Activated naive CD4-positive, alpha-beta T cell (primary cell): ENCODE measurements at places on chromosomes 5 and 9.

- DNase-seq: no peak
These were observed 461.8 kb downstream of the MAT2B start for GRCh38 chr5:163967268-163967667.

DNA sequence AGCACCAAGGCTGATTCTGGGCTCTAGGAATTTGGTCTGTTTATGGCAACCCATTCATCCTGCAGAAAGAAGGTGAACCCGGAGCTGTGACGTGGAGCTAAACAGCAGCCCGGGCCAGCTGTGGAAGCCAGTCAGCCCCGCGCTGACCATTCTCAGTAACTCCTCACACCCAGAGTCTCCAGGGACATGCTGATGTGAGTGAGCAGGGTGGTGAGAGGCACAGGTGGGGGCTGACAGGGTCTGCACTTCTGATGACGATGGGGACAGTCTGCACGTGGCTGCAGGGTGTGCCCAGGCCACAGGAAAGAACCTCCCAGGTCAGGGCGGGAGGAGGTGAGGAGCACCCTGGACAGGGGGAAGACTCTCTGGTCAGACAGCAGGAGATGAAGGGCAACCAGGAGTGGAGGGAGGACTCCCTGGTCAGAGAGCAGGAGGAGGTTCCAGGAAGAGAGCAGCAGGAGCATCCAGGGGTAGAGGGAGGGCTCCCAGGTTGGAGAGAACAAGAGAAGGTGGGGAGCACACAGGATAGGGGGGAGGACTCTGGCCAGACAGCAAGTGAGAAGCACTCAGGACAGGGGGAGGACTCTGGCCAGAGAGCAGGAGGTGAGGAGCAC, 26.1 kb upstream of the SLC6A3 start:
- no peak for DNase-seq

DNA sequence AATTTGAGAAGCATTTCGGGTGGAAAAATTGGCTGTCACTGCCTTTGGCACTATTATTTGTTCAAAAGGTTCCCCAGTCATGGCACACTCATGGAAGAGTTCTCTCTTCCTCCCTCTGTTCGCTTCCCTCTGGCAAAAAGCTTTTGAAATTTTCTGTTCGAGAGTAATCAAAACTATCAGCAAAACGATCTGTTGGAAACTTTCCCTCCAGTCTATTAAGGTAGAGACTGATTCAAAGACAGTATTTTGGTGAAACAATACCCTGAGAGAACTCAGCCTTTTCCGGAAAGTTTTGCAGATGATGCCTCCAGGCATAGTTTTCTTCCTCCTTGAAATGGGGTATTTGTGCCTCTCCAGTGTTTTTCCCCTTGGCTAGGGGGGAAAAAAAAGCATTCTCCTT, 3.6 kb upstream of the LPAR1 start:
- no peak for DNase-seq

- DNase-seq: no peak
These were observed 39.6 kb downstream of the POC5 start for GRCh38 chr5:75677607-75678006.

- DNase-seq: no peak
These were observed 20.1 kb upstream of the OTP start for GRCh38 chr5:77658662-77659061.

- no peak for DNase-seq
These were observed 104.5 kb upstream of the NUDT12 start for GRCh38 chr5:103667068-103667467.

DNA sequence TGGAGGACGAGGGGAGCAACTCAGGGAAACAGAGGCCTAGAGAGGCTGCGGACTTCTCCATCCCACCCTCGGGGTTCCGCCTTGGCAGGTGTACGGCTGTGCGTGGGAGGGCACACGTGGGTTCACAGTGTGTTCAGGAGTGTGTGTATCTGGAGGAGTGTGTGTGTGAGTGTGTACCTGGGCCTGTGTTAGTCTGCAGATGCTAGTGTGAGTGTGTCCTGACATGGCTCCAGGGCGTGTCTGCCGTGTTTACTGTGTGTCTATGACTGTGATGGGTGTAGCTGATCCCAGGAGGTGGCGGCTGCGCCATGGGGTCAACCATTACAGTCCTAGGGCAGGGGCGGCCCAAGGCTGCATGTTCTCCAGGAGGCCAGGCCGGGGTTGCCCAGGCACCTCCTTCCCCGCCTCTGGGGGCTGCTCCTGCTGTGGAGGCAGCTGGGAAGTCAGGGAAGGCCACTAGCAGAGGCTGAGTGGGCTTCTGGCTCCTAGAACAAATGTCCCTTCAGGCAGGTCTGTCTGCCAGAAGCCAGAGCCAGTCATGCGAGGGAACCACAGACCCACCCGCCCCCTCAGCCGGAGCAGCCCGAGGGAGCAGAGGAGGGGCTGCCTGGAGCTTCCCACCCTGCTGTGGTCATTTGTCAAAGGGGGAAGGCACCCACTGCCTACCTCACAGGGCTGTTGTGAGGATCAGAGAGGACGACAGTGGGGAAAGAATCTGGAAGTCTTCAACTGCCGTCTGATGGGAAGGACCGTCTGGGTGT, 21.4 kb downstream of the CRB2 start:
- no peak for DNase-seq

- no peak for DNase-seq
These were observed 147.0 kb downstream of the CAVIN4 start for GRCh38 chr9:100724886-100725285.

DNA sequence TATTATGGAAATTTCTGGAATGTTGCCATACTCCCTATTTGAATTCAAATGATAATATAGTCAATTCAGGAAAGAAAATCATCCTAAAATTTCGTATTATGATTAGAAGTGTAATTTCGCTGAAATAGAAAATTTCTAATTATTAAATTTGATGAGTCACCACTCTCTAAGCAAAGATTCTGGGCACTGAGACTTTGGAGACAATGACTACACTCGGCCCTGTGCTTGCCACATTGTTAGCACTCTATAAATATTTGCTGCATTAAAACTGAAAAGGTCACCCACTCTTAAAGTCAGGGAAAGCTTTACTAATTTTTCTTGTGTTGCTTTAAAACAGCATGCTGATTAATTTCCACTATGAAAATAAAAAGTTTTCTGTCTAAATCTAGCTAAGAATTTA, 240.3 kb downstream of the TLE4 start:
- DNase-seq: no peak

DNA sequence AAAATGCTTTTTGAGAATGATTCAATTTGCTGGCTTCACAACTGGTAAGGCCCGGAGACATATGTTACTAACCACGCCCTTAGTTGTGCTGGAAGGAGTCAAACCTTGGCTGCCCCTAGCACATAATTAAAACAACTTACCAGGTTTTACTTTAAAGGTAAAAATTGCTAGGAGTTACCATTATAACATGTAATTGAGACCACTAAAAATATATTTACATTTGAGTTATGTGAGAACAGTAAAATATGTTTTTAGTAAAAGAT, 435.6 kb upstream of the CDH9 start:
- no peak for DNase-seq

DNA sequence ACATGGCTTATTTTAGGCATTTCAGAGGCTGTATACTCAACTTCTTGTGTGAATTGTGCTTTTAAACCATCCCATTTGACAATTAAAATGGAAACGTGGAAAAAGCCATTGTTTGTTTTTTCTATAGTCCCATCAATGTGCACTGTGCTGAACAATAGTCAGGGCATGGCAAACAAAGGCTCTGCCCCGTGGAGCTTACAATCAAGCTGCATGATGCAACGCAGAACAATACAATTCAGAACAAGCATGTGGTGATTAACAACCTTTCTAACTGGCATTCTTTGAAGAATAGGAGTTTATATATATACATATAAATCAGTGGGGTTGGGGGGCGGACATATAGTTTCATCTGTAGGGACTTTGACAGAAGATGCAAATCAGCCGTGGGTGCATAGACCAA, 2125.4 kb upstream of the WWC1 start:
- no peak for DNase-seq

DNA sequence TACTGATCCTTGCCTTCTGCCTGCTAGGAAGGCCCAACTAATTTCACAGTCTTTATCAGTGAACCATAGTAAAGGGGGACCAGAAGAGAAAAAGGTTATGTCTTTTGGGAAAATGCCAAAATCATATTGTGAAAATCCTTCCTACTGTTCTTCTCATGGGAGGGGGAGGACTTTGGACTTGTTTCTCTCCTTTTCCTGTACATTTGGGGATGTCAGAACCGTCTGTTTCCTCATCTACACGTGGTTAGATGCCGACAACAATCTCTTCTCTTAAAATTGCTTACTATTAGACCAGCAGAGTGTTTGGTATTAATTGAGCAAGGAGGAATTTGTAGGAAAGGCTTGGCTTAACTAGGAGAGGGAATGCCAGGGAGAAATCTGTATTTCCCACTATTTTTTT, 77.2 kb downstream of the TMC1 start:
- DNase-seq: no peak

DNA sequence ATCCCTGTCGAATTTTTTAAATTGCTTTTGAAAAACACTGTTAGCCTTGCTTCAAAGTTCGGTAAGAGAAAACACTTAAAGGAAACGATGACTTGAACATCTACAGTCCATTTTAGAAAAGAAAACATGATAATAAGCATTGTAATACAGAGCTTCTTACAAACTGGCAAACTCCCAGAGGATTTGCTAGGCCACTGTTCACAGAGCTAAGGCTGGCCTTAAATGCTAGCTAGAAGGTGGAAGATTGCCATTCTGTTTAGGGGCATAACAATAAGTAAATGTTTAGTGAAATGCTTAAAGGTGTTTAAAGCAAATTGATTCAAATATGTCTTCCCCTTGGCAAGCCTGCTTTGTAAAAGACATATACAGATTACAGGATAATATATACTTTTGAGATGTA, 169.6 kb downstream of the TLE4 start:
- no peak for DNase-seq

DNA sequence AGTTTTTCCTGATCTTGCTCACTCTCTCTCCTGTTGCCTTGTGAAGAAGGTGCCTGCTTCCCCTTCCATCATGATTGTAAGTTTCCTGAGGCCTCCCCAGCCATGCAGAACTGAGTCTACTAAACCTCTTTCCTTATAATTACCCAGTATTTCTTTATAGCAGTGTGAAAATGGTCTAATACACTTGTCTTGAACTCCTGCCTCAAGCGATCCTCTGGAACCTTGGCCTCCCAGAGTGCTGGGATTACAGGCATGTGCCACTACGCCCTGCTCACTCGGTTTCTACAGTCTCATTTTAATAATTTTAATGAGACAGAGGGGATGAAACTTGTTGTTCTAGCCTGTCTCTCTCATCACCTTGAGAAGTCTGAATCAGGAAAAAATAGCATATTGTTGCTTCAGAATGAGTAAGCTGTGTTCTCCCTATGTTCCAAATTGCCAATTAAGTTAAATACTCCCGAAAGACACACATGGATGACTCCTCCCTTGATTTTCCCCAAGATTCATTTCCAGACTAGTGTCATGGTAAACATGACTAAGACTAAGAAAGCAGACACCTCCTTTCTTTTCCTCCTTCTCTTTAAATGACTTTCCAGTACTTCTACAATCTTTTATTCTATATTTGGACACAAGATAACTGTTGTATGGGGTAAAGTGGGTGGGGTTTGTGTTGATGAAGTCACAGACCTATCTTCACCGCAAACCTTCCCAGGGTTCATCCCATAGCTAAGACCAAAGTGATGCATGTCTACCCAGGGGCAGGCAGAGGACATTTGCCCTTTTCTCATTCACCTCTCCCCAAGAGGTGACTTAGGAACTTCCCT, 7.8 kb upstream of the DNAJC18 start:
- no peak for DNase-seq

DNA sequence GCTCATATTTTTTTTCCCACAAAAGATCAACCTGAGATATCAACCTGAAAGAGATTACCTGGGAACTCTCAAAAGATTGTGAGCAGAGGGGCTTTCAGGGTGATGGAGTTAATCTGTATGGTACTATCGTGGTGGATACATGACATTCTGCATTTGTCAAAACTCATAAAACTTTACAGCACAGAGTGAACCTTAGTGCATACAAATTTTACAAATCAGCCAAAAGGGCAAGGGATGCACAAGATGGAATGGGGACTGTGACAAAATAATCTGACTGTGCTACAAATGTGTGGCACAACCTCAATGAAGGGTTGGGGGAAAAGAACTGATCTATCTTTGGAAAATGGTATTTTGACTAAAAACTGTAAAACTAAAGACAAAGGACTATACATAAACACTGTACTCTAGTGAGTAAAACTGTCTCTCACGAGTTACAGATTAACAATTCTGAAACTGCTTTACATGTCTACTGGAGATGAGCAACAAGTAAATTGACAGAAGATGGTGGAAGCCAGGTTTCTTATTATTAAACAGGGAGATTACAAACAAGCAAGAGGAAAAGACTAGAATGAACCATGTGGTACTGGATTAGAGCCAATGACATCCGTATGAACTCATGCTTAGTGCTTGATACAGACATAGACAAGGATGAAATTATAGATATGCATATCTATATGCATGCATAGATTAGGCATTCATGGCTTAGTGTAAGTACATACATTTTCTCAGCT, 24.8 kb upstream of the RLN1 start:
- DNase-seq: no peak

- no peak for DNase-seq
These were observed 4.1 kb upstream of the PDGFRB start for GRCh38 chr5:150159741-150160179.
